Activated B cell treated with CpG ODN at 0.5 μM for 24 hours (primary cell): ENCODE measurements at places on chromosomes 13 and 19.

- DNase-seq: no peak
Measured at GRCh38 chr13:32415019-32415418, 12.9 kb downstream of the N4BP2L1 start.

DNA sequence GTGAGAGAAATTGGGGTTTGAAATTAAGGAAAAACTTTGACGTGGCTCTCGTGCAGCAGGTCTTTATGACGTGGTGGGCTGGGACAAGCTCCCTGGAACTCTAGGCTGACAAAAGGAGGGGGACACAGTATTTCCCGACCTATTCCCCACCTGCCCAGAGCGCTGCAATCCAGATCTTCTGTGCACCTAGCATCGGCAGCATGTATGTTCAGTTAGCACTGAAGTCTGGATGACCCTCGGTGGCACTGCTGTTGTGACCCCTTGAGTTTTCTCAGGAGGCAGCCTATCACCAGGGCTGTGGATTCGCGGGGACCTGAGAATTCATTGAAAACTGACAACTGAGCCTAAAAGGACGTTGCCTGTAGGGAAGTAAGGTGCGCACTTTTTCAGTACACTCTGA is 9.1 kb upstream of the ZNF536 start:
- DNase-seq: no peak

GRCh38 chr13:46529216-46529919 is 23.6 kb upstream of the LRCH1 start:
- no peak for DNase-seq

DNA sequence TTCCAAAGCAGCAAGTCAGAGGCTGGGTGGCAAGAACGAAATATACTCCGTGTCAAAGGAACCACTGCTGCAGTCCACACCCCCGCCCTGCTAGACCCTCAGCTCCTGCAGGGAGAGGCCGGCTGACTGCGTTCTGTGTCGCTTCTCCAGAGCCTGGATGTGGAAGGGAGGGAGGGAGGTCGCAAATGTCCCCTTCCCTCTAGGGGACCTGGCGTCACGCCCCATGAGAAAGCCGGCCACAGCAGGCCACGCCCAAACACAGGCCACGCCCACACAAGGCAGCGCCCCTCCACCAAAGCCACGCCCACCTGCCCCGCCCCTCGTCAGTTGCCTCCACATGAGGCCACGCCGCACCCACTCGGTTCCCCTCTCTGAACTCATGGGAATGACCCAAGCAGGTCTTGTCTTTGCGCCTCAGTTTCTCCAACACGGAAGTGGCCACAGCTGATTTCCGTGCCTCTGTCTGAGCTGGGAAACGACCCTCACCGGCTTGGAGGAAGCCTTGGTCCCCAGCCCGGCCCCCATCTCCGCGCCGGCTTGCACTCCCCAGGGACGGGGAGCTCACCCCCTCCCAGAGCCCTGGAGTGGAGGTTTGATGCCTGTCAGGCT is 38.4 kb upstream of the TCF3 start:
- peak; percentile 60 for DNase-seq

- peak; percentile 20 for DNase-seq
Measured at GRCh38 chr19:34220472-34221063, 33.8 kb upstream of the GARRE1 start.

GRCh38 chr19:35116072-35116801 is 614 bp downstream of the FXYD3 start:
- no peak for DNase-seq

DNA sequence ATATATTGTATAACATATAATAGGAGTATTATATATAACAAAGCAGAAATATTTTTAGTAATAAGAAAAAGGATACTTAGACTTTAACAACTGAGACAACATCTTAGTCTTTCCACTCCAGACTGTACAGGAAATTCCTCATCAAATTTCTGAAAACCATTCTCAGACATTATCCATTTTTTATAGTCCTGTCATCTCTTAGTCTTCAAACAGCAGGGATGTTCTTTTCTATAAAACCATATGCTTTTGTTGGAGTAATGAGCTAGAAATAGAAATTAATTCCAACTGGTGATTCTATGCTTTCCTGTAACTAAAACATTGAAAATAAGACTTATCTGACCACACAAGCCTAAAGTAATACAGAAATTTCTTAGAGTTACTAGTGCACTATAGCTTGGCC is 82.2 kb upstream of the CSNK1A1L start:
- no peak for DNase-seq

GRCh38 chr19:6413291-6413690 is 11.3 kb downstream of the KHSRP start:
- no peak for DNase-seq

DNA sequence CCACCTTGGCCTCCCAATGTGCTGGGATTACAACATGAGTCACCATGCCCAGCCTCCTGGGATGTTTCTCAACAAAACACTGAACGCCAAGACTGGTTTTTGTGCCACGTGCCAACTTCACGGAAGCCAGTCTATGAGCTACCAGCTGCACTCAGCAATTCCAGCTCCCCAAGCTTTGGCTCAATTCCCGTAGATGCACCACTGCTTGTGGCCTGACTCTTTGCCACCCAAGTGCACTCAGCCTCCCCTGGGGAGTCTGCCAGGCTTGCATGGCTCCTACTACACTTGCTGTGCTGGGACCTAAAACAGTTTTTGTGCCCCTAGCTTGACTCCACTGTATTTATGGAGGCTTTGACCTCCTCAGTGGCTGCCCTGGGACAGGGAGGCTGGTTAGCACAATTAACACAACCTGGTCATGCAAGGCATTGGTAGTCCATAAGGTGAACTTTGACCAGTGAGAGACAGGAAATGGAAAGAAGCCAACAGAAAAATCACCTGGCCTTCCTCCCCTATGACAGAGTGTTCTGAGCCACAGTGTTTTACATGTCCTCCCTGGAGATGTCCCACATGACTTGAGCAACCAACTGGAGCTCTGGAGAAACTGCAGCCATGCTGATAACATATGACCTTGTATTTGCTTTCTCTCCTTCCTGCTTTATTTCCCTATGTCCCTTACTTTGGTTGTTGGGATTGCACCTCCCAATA is 1173.1 kb downstream of the UQCRFS1 start:
- DNase-seq: no peak

GRCh38 chr13:105442949-105443699 is 1092.3 kb downstream of the EFNB2 start:
- DNase-seq: no peak

DNA sequence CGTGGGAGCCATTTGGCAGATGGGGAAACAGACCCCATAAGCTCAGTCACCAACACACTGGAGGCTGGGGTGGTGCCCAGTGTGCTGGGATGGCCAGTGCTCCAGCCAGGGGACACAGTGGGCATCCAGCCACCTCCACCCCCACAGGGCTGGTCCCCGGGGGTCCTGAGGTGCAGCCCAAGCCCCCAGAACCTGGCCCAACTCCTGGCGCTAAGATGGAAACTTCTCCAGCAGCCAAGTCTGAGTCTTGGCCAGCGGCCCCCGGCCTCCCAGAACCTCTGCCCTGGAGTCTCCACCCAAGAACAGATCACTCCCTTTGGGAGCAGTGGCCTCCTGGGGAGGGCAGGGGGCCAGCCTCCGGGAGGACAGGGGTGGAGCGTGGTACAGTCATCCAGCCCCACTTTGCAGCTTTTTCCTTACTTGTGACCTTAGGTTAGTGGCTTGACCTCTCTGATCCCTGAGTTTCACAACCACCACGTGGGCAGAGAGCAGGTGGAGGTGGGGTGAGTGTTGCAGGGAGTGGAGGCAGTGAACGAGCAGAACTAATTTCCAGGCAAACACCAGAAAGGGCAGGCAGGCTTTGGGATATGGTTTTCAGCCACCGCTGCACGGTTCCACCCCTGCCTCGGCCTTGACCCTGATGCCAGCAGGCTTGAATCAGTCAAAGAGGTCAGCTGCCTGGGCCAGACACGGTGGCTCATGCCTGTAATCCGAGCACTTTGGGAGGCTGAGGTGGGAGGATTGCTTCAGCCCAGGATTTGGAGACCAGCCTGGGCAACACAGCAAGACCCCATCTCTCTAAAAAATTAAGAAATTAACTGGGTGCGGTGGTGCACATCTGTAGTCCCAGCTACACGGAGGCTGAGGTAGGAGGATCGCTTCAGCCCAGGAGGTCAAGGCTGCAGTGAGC is 4.3 kb upstream of the NRTN start:
- no peak for DNase-seq

GRCh38 chr19:29315556-29316190 is 102.7 kb upstream of the UQCRFS1 start:
- no peak for DNase-seq

GRCh38 chr19:38389101-38389925 is 816 bp downstream of the SPRED3 start:
- DNase-seq: no peak

GRCh38 chr13:99215184-99215830 is 14.7 kb downstream of the UBAC2 start:
- no peak for DNase-seq

DNA sequence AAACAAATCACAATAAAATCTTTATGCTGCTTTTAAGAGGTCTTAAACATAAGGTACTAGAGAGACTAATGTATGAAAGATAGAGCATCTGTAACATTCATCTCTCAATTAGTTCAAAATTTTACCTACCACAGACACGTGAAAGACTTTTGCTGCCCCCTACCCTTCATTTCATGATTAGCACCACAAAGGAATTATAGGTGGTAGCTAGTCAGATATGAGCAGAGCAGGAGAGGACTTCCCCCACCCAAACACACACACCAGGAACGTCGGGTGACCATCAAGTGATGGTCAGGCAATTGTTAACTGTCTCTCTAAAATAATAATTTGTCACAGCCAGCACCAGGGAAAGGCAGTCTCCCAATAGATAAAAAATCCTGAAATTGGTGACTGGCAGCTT is 1531.7 kb upstream of the SPRY2 start:
- no peak for DNase-seq

- no peak for DNase-seq
Measured at GRCh38 chr13:27398360-27398759, 26.1 kb upstream of the GTF3A start.

GRCh38 chr19:29588095-29588494 is 18.0 kb upstream of the POP4 start:
- no peak for DNase-seq

DNA sequence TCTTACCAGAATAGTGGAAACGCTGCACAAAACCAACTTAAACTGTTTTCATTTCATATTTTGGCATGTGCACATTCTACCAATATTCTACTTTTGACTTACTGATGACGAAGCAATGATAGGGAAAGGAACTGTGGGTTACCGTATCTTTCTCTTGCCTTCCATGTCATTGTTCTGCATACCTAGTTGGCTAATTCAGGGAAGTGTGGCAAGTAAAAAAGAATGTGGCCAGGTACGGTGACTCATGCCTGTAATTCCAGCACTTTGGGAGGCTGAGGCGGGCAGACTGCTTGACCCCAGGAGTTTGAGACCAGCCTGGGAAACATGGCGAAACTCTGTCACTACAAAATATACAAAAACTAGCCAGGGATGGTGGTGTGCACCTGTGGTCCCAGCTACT is 108.2 kb downstream of the SIPA1L3 start:
- DNase-seq: no peak

DNA sequence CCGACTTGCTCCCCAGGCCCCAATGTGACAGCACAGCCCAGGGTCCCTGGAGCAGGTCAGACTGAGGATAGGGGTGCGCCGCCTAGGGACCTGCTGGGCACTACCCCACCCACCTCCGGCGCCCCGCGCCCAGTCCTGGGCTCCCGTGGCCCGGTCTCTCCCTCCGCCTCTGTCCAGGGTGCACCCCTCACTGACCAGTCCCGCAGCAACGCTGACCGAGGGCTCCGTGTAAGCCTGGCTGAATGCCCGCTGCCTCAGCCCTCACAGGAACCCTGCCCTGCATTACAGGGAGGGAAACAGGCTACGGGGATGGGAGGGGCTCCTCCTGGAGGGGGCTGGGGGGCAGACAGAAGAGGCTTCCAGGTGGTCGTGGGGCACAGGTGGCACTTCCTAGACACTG is 31.7 kb downstream of the GPX4 start:
- no peak for DNase-seq

- DNase-seq: no peak
Measured at GRCh38 chr19:33988601-33989000, 183.7 kb upstream of the LSM14A start.

- no peak for DNase-seq
Measured at GRCh38 chr19:4847190-4847973, 15.9 kb upstream of the TICAM1 start.
